ENCODE measurements at places on chromosomes 13 and 19.

DNA sequence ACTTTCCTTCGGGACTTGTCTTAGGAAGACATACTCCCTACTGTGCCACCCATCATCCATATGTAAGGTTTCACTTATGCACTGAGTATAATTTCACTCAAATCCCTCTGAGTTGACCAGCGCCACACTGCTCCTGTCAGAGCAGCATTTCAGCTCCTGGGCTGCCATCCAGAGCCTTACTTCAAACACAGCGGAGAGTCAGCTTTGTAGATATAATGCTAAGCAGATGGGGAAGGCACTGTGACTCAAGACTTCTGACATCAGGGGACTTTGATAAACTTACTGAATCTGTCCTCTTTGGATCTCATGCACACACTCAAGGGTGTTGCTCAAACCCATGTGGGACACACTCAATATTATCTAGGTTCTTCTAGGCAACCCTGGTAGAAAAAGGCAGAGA lies 34.9 kb downstream of the DOCK9 start:
- no peak for DNase-seq

- DNase-seq = no peak
Observed at GRCh38 chr19:14416817-14417231, 2.3 kb downstream of the DDX39A start.

- DNase-seq = no peak
Observed at GRCh38 chr13:110772091-110772984, 58.8 kb downstream of the ING1 start.

GRCh38 chr13:20495087-20496023 lies 30.3 kb downstream of the CRYL1 start:
- peak; percentile 37 for DNase-seq

GRCh38 chr13:36163809-36164308 lies 32.7 kb upstream of the DCLK1 start:
- no peak for DNase-seq

DNA sequence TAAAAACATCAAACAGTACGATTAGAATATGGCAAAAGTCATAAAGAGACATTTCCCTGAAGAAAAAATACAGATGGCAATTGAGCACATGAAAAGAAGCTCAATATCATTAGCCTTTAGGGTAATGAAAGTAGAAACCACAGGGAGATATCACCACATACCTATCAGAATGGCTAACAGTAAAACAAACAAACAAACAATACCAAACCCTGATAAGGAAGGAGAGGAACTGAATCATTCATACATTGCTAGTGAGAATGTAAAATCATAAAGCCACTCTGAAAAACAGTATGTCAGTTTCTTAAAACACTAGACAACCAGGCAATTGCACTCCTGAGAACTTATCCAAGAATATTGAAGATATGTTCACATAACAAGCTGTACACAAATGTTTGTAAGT lies 1342.5 kb upstream of the SLC10A2 start:
- no peak for DNase-seq

- DNase-seq = no peak
Observed at GRCh38 chr19:19482809-19483596, 32.3 kb downstream of the TSSK6 start.

- no peak for DNase-seq
Observed at GRCh38 chr13:76425935-76426334, 460.3 kb downstream of the KCTD12 start.

DNA sequence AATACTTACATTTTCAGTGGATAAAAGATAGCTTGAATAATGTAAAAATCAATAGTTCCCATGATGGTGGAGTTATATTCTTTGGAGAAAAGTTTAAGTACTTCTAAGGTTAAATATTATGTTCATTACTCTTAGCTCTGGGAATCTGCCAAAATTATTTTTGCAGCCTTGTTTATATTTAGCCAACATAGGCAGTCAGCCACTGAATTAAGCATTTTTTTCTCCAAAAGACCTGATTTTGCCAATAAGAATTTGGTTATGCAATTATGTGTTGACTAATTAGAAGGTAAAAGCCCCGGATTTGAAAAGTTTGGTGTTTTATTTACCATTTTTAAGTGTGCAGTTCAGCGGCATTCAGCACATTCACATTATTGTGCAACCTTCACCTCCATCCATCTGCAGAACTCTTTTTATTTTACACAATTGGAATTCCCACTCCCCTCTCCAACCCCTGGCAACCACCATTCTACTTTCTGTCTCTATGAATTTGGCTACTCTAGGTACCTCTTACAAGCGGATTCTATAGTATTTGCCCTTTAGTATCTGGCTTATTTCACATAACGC lies 90.1 kb upstream of the C1QTNF9B start:
- no peak for DNase-seq

DNA sequence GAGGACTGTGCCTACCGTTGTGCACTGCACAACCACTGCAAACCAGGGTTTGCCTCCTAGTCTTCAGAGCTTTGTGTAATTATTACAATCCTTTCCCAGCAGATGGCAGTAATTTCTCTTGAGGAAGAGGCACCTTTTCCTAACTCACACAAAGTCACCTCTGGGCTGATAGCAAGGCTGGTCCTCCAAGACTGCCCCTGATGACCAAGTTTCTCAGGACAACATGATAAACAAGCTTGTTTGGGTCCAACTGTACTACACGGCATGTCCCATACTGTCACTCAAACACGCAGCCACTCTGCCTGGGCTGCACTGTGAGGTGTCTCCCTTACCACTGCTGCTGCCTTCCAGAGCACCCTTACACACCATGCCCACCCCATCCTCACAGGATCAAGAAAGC lies 39.3 kb downstream of the RFXAP start:
- DNase-seq = no peak

GRCh38 chr13:83168590-83168989 lies 713.7 kb downstream of the SLITRK1 start:
- DNase-seq = no peak

DNA sequence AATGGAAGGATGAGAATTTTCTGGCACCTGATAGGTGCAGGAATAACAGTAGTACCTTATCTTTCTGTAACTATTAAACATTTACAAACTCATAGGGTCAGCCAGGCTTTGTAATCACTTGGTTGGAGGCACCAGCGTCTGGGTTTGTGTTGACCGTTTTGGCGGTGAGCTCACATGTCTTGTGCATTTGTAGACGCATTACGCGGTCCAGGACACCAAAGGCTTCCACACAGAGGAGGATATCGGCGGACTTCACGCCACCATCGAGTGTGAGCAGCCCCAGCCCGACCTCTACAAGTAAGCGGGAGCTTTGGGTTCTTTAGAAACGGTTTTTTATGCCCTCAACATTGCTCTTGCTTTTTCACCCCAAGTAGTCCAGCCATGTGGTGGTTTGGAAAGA lies 129.3 kb downstream of the ATP11A start:
- DNase-seq = no peak

GRCh38 chr19:1540365-1540925 lies 16.6 kb downstream of the PLK5 start:
- DNase-seq = no peak

DNA sequence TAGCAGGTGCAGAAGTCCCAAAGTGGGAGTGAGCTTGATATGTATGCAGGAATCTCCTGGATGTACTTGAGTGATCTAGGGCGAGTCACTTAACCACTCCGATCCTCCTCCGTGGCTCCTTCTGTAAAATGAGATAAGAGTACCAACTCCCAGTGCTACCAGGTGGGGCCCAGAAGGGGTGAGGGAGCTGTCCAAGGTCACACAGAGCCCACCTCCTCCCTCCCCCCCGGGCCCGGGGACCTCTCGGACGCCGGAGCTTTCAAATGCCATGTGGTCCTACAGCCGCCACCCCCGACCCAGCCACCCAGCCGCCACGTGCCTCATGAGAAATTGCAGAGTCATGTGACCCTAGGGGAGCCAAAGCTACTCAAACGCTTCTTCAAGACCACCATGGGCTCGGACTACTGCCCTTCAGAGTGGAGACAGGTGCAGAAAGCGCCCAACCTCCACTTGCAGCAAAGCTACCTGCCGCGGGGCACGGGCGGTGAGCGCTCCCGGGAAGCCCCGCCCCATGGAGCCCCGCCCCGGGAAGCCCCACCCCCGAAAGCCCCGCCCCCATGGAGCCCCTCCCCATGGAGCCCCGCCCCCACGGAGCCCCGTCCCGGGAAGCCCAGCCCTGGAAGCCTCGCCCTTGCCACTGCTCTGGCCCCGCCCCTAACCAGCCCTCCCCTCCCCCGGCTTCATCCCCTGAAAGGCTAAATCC lies 10.1 kb upstream of the ZNF358 start:
- no peak for DNase-seq

GRCh38 chr13:32969516-32969941 lies 46.7 kb upstream of the KL start:
- no peak for DNase-seq

DNA sequence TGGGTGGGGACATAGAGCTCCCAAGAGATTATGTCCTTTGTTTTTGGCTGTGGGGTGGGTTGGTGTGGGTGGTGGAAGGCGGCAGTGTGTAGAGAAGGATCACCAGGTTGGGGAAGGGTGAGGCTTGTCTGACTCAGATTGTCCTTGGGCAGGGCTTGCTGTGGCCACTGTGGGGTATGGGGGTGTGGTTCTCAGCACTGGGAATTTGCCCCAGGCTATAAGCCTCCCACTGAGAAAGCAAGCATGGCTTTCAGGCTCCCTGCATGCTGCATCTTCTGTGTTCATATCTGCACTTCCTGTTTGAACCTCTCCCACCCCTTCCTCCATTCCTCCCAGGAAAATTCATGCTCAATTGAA lies 34.9 kb downstream of the DNAJC15 start:
- peak; percentile 34 for DNase-seq

- DNase-seq = no peak
Observed at GRCh38 chr19:48674216-48674809, 1.5 kb upstream of the NTN5 start.

DNA sequence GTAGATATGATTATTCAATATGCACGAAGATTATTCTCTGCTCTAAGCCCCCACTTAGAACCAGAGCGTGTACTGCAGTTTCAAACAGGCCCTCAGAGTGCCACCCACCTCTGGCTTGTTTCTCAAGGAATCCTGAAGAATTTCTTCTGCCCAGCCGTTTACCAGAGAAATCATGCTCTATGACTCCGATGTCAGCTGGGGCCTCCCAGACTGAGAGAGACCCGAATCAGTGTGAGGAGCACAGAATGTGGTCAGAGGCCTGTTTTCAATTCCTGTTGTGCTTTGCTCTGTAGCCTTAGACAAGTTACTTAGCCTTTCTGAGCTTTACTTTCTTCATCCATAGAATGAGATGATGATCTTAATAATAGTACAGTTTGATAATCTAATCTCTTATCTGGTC lies 5.5 kb downstream of the PNMA8C start:
- no peak for DNase-seq

GRCh38 chr13:34070544-34071303 lies 252.8 kb downstream of the RFC3 start:
- DNase-seq = no peak

DNA sequence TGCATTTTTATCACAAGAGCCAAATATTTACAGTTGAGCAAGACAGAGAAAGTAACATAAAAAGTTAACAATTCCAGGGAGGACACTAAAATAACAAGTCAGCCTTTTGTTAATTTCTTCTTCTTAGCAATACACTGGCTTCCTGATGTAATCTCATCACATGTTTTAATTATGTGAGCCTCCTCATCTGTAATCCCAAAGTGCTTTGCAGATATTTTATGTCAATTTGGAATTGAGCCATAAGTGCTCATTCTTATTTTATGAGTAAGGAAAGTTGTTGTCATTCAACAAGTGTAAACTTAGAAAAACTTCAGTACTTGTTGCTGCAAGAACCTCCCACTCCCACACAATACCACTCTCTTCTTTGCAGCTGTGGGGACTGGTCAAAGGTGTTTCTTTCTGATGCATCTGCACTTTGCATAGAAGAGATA lies 223.6 kb downstream of the GPC6 start:
- DNase-seq = no peak

DNA sequence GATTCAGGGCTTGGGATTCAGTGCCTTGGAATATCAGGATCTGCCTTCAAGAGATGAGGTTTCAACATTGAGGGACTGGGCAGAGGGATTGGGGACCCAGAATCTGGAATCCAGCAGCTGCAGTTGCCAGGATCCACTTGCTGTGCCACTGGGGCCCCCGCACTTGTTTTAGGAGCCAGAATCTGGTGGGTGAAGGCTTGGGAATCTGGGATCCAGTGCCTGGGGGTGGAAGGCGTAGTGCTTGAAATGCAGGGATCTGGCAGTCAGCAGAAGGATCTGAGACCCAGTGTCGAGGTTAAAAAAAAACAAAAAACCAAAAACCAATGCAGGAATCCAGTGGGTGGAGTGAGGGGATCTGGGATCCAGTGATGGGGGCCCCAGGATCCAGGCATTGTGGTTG lies 7.3 kb upstream of the SLC25A41 start:
- DNase-seq = no peak

DNA sequence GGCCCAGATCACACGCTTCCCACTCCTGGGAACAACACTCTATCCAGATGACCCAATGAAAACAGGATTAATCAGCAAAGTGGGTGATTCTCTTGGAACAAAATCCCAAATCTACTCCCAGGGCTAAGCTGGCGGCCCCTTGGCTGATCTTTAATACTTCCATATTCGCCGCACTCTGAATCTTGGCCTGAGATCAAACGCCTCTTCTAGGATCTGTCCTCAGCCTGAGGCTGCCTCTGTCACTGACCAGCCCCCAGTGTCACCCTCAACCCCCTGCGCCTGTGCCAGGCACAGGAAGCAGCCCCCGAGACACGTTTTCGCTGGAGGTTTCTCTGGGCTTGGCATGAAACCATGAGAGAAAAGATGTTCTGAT lies 2.4 kb upstream of the CTXN1 start:
- DNase-seq = no peak

GRCh38 chr19:9729162-9729561 lies 39.4 kb downstream of the ZNF846 start:
- DNase-seq = no peak

GRCh38 chr19:54439174-54439851 lies 9.7 kb upstream of the LENG8 start:
- no peak for DNase-seq

- peak; percentile 48 for DNase-seq
Observed at GRCh38 chr13:40490086-40490758, 176.2 kb downstream of the FOXO1 start.

DNA sequence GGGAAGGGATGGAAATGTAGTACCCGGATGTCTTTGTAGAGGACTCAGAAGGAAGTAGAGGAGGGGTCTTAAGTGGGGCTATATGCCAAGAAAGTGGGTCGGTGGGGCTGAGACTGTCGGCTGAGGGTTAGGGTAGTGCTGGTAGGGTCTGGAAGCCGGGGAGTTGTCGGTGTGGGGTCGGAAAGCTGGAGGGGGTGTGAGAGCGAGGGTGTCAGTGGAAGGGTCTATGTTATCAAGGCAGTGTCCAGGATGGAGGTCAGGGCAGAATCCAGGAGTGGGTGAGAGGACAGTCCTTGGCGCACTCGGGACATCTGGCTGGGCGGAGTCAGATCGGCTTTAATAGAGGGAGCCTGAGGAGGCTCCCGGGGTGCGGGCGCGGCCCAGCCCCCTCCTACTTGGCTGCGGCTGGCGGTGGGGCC lies 1.7 kb downstream of the HSPB6 start:
- no peak for DNase-seq

- no peak for DNase-seq
Observed at GRCh38 chr19:5955636-5955935, 22.4 kb downstream of the RANBP3 start.

DNA sequence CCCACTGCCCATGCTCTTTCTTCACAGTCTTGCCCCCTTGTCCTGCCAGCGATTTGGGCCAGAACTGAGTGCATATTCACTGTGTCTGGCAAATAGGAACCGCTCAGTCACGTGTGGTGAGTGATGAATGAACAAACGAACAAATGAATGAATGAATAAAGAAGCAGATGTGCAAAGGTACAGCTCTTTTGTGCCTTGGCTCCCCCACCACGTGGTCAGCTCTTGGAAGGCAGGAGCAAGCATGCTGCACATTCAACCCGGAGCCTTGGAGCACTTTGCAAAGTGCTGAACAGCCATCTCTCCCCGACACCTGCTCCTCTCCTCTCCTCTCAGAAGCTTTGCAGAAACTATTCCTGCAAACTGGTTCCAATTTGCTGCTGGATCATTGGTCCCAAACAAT lies 52.4 kb downstream of the LATS2 start:
- no peak for DNase-seq

Measured in stimulated activated CD4-positive, alpha-beta T cell treated with anti-CD3 and anti-CD28 coated beads, Interleukin-4, amount 100 ng/mL, for 4 hours (primary cell).